ENCODE measurements at places on chromosomes 3 and 15.

- no peak for DNase-seq
- H3K27ac ChIP-seq: no peak overlapping the region
- H3K4me1 ChIP-seq: no peaks in the 10 kb centered on the region
- no peak overlapping the region for H3K4me3 ChIP-seq
- H3K27me3 ChIP-seq: no peaks in the 10 kb centered on the region
Observed at GRCh38 chr3:99602183-99602582, 36.2 kb upstream of the COL8A1 start.

- H3K27ac ChIP-seq: no peak overlapping the region
- no peak overlapping the region for H3K4me3 ChIP-seq
- no peaks in the 10 kb centered on the region for H3K36me3 ChIP-seq
- H3K4me1 ChIP-seq: no peaks in the 10 kb centered on the region
- no peaks in the 10 kb centered on the region for H3K27me3 ChIP-seq
- DNase-seq: no peak
Observed at GRCh38 chr3:34394978-34395748, 596.7 kb downstream of the PDCD6IP start.

- 0 out of 2 replicates have a peak, but pooled peaks cover 2% of the 10 kb centered on the region for H3K4me1 ChIP-seq
- no peaks in the 10 kb centered on the region for H3K27me3 ChIP-seq
- H3K36me3 ChIP-seq: no peaks in the 10 kb centered on the region
Observed at GRCh38 chr15:96889734-96890480, 559.4 kb downstream of the NR2F2 start.

DNA sequence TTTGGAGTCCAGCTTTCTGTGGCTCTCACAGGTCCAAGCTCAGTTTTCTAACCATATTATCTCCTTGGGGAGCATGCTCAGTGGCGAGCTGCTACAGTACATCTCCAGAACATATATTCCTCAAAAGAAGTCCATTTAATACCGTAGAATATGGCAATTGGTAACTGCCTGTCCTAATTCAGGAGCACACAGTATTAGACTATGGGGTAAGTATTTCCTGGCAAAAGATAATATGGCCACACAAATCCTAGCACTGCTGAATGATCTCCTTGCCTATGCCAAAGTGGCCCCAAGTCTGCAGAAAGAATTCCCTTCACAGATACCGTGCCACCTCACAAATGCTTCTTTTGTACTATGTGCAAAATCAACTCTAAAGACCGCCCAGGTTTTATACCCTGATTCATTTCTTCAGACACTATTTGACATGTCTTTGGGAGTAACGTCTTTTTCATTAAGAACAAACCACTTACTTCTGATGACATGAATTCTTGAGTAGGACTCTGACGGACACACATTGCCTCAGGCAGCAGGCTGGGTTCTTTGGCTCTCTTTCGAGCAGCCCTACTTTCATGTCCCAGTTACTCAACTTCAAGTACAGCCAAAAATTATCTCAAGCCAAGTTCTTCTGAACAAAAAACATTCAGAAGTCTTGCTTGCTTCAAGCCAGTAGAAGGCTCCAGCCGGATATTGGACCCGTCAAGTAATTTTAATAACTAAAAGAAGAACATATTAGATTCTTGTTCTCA, 368.3 kb upstream of the DCBLD2 start:
- no peaks in the 10 kb centered on the region for H3K27me3 ChIP-seq
- H3K36me3 ChIP-seq: no peaks in the 10 kb centered on the region
- H3K4me3 ChIP-seq: no peak overlapping the region
- H3K27ac ChIP-seq: no peak overlapping the region
- no peak for DNase-seq

DNA sequence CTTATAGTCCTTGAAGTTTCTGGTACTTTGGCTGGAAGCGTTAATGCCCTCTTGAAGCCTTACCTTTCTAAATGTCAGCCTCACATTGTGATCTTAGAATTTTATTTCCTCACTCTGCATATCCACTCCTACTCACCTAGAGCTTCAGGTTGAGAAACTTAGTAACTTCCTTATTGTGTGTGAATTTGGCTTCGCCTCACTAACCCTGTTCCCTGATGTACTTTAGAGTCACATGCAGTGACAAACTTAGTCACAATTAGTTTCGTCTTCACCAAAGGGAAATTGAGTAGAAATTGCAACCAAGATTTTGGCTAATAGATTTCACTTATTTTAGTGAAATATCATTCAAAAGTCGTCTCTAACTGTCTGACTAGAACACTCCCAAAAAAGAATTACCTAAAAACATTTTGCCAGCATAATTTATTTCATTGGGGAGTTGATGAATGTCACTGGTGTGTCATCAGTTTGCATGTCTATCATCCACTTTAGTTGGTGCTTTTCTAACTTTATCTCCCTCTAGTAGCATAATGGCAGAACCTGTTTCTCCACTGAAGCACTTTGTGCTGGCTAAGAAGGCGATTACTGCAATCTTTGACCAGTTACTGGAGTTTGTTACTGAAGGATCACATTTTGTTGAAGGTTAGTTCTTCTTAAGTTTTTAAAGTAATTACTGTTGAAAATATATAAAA, 960 bp downstream of the MFN1 start:
- H3K4me1 ChIP-seq: no peaks in the 10 kb centered on the region
- DNase-seq: no peak
- H3K27me3 ChIP-seq: no peaks in the 10 kb centered on the region
- no peaks in the 10 kb centered on the region for H3K36me3 ChIP-seq
- H3K27ac ChIP-seq: no peak overlapping the region
- H3K4me3 ChIP-seq: peak overlapping the region; percentile 86

DNA sequence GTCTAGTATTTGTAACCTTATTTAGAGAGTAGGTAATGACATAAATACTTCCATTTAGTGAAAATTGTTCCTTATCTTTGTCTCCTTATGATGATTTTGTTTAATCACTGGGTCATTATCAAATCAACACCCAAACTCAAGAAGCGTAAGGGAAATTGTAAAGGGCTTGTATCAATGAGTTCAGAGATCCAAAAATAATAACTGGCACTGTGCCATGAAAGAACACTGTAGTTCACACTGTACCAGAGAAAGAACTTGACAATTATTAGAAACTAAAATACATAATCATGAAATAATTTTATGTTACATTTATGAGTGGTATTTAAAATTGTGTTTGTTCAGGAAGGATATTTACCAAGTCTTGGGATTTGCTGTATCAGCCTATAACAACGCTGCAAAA, 895.4 kb downstream of the FHIT start:
- no peaks in the 10 kb centered on the region for H3K36me3 ChIP-seq
- H3K4me3 ChIP-seq: no peak overlapping the region
- no peaks in the 10 kb centered on the region for H3K27me3 ChIP-seq
- DNase-seq: no peak
- no peak overlapping the region for H3K27ac ChIP-seq
- H3K4me1 ChIP-seq: no peaks in the 10 kb centered on the region

DNA sequence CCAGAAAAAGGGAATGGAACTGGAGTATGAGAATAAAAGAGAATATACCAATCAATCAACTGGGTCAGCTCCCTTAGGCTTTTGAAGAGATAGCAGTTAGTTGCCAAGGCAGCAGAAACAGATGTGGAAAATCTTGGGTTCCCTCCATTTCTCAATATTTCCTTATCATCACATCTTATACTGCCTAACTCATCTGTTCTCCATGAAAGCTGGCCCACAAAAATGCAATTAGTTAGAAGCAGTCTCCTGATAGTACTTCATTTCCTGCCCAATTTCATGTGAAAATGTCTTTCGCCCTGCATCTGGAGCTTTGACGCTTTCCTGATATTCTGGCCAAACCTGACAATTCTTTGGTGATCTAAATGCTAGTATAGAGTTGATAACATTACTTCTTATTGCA, 30.1 kb upstream of the SPTSSB start:
- H3K4me3 ChIP-seq: no peak overlapping the region
- no peak for DNase-seq
- no peaks in the 10 kb centered on the region for H3K36me3 ChIP-seq
- no peaks in the 10 kb centered on the region for H3K27me3 ChIP-seq
- H3K4me1 ChIP-seq: no peaks in the 10 kb centered on the region
- no peak overlapping the region for H3K27ac ChIP-seq

- no peak overlapping the region for H3K4me3 ChIP-seq
- no peak for DNase-seq
- no peaks in the 10 kb centered on the region for H3K36me3 ChIP-seq
- no peaks in the 10 kb centered on the region for H3K27me3 ChIP-seq
- no peaks in the 10 kb centered on the region for H3K4me1 ChIP-seq
- H3K27ac ChIP-seq: no peak overlapping the region
Observed at GRCh38 chr15:43214592-43215295, 6.1 kb downstream of the EPB42 start.

DNA sequence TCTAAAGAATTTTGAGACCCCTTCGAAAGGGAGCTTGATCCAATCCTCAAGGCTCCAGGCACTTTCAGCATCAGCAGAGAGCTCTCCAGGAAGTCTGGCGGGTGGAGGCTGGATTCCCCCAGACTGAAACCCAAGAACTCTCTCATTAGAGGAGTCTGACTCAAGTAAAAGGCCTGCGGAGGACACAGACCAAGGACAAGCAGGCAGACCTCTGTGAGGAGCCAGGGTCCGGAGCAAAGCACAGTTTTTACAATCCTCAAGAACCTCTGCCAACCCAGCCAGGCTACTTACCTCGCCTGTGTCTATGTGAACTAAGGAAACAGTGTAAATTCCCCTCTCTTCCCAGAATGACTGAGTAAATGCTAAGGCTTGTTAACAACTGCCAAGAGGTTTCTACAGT, 86.2 kb downstream of the FBN1 start:
- H3K27ac ChIP-seq: no peak overlapping the region
- H3K4me3 ChIP-seq: no peak overlapping the region
- no peaks in the 10 kb centered on the region for H3K36me3 ChIP-seq
- H3K4me1 ChIP-seq: no peaks in the 10 kb centered on the region
- no peaks in the 10 kb centered on the region for H3K27me3 ChIP-seq

GRCh38 chr3:30934208-30934550, 39.7 kb upstream of the GADL1 start:
- no peaks in the 10 kb centered on the region for H3K27me3 ChIP-seq
- H3K4me1 ChIP-seq: no peaks in the 10 kb centered on the region
- H3K4me3 ChIP-seq: no peak overlapping the region
- H3K27ac ChIP-seq: no peak overlapping the region
- DNase-seq: no peak
- H3K36me3 ChIP-seq: no peaks in the 10 kb centered on the region

DNA sequence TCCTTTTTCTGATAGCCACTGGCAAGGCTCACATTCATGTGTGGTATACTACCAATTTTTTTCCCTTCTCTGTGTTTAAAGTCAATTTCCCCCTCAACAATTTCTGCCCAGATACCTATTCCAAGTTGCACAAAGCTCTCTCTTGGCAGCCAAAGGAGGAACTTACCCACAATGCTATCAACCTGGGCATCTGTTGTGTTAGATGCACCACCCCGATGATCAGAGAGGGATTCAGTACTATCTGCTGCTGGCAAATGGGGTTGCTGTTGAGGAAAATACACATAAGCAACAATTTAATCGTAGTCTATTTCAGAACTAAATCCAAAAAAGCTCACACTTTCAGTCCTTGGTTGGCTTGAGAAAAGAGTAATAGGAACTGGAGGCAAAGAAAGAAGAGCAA, 46.1 kb downstream of the AAGAB start:
- DNase-seq: no peak
- no peak overlapping the region for H3K27ac ChIP-seq
- no peaks in the 10 kb centered on the region for H3K4me1 ChIP-seq

DNA sequence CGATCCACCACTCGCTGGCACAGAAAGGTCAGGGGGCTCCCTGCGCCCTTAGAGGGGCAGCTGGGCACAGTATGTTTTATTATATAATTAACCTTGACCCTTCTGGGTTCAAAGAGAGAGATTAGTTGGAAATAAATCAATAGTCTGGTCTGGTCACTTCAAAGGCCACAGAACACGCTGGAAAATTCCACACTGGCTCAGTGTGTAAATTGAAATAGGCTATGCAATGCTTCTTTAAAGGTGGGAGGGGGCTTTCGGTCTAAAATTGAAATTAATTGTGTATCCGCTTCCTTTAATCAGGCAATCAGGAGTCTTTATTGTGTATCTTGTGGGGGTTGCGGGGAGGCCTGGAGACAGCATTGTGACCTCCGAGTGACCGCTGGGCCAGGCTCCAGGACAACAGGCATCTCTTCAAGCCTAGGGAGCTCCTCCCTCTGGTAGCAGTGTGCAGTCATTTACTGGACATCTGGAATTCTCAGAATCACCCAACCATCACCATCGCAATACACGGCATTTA, 8.0 kb downstream of the RNU5B-1 start:
- no peak overlapping the region for H3K27ac ChIP-seq
- H3K4me1 ChIP-seq: no peaks in the 10 kb centered on the region
- no peak overlapping the region for H3K4me3 ChIP-seq
- DNase-seq: no peak
- H3K36me3 ChIP-seq: no peaks in the 10 kb centered on the region

DNA sequence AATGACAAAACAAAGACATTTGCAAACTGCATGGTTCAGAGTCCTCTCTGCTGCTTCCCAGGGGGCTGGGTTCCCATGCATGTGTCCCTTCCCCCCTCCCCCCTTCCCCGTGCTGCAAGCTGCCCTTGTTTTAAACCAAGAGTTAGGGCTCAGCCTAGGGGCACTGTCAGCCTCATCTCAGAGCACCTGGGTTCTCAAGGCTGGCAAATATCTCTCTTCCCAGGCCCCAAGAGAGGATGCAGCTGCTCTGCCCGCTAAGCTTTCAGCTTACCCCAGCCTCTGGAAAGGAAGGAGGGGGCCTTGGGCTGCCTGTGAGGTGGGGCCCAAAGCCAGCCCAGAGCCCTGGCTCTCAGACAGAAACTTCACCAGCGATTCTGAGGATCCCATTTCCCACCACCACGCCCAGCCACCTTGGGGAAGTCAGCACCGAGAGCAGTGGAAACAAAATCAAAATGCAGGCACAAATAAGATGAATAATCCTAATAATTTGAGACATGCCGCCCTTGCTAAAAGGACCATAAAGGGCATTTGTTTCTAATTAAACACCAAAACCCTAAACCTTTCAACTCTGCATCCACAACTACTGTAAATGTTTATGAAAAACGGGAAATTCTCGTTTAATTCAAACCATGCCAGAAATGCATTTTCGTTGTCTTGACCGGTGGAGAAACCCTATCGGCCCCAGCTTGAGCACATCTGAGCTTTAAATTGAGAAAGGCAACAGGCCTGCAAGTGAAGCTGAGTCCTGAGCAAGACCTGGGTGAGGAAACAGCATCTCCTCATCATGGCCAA, 67.7 kb upstream of the WNT5A start:
- no peak for DNase-seq
- H3K4me1 ChIP-seq: peaks cover 10% of the 10 kb centered on the region
- H3K27ac ChIP-seq: no peak overlapping the region

DNA sequence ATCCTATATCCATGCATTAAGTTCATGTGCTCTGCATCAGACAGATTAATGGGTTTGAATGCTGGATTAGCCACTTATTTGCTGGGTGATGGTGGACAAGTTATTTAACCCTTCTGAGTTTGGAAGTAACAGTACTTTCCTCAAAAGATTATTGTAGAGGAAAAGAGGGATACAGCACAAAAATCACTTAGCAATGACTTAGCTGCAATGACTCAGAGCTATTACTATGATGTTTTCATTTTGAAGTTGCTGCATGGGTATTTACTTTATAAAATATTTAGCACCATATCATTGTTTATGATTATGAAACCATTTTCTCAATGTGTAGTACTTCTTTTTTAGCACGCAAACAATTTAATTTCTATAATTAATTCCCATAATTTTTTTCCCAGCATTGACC, 248.4 kb downstream of the MYRIP start:
- H3K4me1 ChIP-seq: no peaks in the 10 kb centered on the region
- no peaks in the 10 kb centered on the region for H3K27me3 ChIP-seq
- no peak overlapping the region for H3K4me3 ChIP-seq
- no peak for DNase-seq
- no peak overlapping the region for H3K27ac ChIP-seq
